ENCODE measurements at places on chromosomes 3 and 15.

DNA sequence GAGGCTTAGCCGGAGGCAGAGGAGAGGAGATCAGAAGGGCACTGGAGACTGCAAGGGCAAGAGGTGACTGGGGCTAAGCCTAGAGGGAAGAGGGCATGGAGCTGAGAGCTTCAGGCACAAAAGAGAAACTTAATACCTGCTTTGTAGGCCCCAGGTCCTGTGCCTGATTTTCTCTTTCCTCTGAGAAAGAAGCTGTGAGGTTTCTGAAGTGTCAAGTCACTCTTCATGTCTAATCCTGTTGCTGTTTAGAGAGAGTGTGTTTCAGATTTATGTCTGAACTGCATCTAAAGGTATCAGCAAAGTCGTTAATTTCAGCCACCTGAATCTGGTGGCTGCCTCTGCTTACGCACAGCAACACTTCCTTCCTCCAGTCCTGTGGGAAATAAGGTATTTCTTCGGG, 106.9 kb upstream of the RNU6-1 start:
- DNase-seq, result no peak

GRCh38 chr3:172133838-172134237, 94.5 kb downstream of the FNDC3B start:
- peak; percentile 28 for DNase-seq

DNA sequence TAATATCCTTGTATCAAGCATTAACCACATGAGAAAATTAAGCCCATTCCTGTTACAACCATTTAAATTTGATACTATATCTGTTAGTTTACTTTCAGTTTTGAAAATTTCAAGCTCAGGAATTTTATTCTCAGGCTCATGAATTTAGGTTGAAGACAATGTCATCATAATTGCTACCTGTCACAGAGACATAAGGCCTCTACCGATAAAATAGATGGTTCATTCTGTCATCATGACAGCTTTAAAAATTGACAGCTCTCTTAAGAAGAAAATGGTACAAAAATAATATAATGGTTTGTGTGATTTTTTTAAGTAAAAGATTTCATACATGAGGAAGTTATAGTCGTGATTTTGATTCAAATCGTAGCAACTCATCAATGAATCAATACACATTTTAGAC, 1003.2 kb downstream of the ROBO1 start:
- no peak for DNase-seq

DNA sequence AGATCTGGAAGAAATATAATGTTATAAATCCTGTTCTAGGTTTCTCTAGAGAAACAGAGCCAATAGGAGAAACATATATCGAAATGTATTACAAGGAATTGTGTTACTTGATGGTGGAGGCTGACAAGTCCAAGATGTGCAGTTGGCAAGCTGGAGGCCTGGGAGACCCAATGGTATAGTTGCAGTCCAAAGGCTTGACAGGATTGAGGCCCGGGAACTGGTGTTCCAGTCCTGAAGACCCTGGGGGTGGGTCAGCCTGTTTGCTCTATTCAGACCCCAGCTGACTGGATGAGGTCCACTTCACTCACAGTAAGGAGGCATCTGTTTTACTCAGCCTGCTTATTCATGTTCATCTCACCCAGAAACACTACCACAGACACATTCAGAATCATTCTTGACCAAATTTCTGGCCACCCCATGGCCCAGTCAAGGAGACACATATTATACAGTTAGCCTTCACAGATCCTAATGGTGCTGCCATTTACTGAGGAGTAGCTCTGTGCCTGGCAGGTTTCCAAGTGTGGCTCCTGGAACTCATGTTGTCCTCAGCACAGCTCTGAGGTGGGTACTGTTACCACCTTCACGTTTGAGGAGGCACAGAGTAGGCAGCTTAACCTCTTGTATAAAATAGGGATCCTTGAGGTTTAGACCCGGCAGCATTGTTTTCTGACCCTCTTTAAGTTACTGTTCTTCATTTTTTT, 3.7 kb downstream of the TRAK1 start:
- no peak for DNase-seq

GRCh38 chr3:45362758-45363157, 25.6 kb upstream of the LARS2 start:
- DNase-seq, result no peak

DNA sequence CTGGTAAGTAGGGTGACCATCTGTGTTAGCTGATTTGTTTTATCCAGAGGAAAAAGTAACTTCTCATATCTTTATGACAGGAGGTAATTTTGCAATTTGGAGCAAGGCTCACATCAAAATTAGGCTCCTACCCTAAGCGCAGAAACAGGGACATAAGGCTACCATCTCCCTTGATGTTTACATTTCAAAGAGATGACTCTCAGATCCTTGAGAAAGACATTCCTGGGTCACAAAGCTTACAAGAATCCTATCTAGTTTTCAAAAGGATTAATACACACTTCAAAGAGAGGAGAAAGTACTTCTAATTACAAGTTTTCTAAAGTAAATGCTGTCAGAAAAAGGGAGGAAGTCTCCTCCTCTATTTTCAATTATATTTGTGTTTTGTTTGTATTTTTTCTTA, 7.0 kb downstream of the ZPLD1 start:
- no peak for DNase-seq

GRCh38 chr3:152480282-152480953, 211.7 kb downstream of the MBNL1 start:
- no peak for DNase-seq

DNA sequence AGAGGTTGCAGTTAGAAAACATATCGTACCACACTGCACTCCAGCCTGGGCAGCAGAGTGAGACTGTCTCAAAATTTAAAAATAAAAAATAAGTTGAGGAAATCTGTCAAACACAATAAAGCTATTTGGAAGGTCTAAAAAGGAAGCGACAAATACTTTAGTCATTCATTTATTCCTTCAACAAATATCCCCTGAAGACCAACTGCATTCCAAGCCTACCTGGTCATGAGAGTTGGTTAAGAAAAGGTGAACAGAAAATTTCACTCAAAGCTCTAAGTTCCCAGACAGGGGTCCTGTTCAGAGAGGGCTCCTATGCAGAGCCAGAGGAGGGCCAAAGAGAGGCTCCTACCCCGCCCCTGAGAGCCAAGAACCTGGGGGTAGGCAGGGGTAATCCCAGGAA, 15.4 kb upstream of the PRKAR2A start:
- no peak for DNase-seq

DNA sequence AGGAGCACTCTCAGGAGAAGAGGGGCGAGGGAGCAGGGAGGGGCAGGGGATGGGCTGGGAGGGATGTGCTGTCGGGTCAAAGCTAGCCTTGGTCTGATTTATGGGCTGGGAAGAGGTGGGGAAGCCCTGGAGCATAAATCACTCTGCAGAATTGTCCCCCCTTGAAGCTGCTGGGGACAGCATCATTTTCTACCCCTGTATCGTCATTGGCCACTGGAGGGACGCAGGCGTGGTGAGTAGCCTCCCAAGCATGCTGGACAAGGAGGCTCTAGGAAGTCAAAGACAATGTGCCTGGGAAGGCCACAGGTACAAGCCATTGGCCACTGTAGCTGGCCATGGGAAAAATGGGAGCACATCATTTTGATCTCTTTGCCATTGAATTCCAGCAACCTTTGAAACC, 175.5 kb upstream of the CTDSPL start:
- DNase-seq, result no peak

DNA sequence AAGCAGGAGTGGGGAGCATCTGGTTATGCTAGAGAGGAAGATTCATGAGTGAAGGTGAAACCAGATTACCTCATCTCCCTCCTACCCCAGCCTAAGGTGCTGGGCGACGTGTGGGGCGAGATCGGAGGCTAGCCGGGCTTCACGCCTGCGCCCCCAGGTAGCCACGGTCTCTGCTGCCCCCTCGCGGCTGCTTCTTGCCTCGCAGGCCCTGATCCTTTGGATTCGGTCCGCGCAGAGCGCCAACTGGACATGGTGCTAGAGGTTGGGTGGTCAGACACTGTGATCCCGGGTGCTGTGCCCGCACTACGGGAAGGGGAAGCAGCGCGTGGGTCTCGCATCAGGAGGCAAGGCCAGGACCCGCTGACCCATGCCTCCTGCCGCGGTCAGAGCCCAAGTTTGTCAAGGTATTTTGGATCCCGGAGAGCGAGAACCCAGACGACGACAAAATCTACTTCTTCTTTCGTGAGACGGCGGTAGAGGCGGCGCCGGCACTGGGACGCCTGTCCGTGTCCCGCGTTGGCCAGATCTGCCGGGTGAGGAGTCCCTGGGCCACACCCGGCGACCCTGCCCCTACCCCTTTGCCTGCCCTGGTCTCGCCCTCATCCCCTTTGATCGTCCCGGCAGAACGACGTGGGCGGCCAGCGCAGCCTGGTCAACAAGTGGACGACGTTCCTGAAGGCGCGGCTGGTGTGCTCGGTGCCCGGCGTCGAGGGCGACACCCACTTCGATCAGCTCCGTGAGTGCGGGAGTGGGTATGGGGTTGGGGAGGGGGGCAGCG, 4.2 kb downstream of the SEMA3B start:
- peak; percentile 90 for DNase-seq

GRCh38 chr3:47113669-47114365, 50.1 kb downstream of the SETD2 start:
- no peak for DNase-seq

GRCh38 chr3:189301479-189301878, 129.7 kb downstream of the TPRG1 start:
- DNase-seq, result no peak

- DNase-seq, result no peak
Measured at GRCh38 chr3:11379238-11379823, 107.1 kb downstream of the ATG7 start.

DNA sequence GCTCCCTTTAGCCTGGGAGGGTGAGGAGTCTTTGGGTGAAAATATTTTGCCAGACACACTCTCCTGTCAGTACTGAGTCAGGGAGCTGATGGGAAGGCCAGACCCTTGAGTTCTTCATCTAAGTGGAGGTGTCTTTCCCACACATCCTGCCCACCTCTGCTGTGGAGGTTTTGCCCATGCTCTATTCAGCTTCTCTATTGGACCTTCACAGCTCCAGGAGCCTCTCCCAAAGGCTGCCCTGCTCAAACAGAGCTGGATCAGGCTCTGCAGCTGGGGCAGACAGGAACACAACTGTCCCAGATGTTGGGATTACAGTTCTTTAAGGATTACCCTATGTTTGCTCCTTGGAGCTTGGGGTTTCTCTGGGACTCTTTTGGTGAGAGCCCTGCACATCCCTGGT, 77.9 kb downstream of the SPSB4 start:
- DNase-seq, result no peak

GRCh38 chr3:107588217-107588616, 65.5 kb downstream of the BBX start:
- DNase-seq, result no peak

GRCh38 chr3:197748597-197749314, 927 bp upstream of the FYTTD1 start:
- no peak for DNase-seq

GRCh38 chr3:54870423-54870822, 57.4 kb downstream of the LRTM1 start:
- no peak for DNase-seq

- no peak for DNase-seq
Measured at GRCh38 chr3:144822671-144823070, 851.0 kb downstream of the DIPK2A start.

DNA sequence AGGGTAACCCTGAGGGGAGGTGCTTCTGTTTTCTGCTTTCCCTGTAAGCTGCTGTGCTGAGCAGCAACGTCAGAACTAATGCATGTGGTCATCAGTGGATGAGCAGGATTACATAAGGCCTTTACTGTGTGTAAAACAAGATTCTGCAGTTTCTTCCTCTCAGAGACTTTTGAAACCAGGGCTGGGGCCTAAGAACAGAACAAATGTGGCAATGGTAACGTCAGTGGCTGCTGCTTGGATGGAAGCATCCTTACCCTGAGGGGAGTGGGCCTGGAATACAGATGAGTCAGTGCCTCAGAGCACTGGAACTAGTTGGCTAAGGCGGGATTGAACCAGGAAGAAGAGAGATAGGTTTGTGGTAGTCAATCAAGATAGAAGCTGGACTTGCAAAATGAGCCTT, 180.2 kb upstream of the KCNH8 start:
- no peak for DNase-seq

GRCh38 chr15:70512772-70513362, 250.5 kb downstream of the UACA start:
- no peak for DNase-seq

- DNase-seq, result no peak
Measured at GRCh38 chr3:193585530-193585929, 7.5 kb upstream of the OPA1 start.

DNA sequence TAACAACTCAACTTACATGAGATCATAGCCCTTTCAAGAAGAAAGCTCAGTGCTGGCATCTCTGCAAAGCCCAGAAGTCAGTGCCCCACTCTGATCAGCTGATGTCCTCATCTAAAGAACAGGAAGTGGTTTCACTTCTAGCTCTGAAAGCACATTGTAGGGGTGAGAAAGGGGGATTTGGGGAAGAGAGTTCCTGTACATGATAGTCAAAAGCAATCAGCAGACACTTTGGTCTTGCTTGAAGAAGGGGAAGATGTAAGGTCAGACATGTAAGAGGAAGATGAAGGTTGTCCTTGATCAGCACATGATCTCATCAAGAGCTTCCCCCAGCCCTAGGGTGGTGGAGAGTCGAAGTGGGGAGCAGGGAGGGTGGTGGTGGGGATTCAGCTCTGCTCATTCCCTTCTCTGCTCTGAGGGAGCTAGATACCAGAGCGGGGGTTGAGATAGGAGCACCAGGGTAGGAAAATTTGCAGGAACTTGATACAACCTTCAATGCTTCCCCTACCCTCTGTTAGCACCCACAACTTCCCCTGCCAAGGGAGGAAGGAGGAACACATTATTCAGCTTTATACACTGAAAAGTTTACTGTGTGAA, 76.4 kb upstream of the ETV5 start:
- DNase-seq, result no peak

GRCh38 chr3:45943207-45943846, at the start of gene CXCR6:
Gene CXCR6 (plus strand): TSS chr3:45943464. CDS start chr3:45946482, 3,018 bp downstream.
- DNase-seq, result no peak

DNA sequence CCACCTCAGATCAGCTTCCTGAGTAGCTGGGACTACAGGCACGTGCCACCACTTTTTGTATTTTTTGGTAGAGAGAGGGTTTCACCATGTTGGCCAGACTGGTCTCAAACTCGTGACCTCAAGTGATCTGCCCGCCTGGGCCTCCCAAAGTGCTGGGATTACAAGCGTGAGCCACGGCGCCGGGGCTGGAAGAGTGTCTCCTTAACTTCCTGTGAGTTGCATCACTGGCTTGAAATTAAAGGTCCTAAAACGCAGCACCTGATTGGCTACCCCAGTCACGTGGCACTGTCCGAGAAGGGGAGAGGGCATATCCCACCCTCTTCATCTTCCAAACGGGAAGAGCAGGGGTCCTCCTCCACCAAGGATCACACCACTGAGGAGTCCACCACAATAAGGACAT, 5.5 kb upstream of the FAM174B start:
- no peak for DNase-seq

- DNase-seq, result no peak
Measured at GRCh38 chr3:9396301-9396631, 1.1 kb upstream of the SETD5 start.

Data from left forelimb (tissue), 1 donor.